ENCODE measurements at places on chromosomes 5 and 9.

- no peak for DNase-seq
Measured at GRCh38 chr9:72703574-72703973, 182.2 kb downstream of the TMC1 start.

DNA sequence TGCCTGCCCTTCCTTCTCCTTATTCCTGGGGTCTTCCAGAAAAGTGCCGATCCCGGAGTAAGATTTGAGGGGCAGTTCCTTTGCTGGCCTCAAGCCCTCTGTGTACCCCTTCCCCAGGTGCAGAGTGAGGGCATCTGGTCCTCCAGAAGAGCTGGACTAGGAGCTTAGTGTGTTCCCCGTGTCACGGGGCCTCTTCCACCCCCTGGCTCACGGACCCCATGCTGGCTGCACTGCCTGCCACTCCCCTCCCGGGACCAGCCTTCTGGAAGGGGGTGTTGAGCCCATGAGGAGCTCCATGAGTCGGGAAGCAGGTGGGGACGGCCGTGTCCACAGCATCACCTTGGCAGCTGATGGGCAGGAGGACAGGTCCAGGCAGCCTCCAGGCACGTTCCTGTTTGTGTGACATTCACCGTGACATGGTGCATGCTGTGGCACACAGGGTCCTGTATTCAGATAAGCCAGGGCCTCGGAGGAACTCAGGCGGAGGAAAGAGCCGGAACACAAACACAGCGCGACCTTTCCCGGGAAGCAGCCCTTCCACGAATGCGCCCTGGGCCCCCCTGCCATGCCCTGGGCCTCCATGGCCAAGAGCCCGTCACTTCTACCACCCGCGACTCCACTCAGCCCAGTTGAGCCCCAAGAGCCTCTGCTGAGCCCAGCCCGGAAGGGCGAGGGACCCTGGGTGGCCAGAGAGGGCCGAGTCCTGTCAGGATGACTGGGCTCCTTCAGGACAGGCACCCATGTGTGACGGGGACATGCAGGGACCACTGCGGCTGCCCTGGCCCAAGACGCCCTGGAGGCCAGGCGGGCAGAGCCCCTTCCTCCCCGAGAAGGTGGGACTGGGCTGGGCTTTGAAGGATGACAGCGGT lies 5.9 kb upstream of the LCN1 start:
- DNase-seq = no peak

DNA sequence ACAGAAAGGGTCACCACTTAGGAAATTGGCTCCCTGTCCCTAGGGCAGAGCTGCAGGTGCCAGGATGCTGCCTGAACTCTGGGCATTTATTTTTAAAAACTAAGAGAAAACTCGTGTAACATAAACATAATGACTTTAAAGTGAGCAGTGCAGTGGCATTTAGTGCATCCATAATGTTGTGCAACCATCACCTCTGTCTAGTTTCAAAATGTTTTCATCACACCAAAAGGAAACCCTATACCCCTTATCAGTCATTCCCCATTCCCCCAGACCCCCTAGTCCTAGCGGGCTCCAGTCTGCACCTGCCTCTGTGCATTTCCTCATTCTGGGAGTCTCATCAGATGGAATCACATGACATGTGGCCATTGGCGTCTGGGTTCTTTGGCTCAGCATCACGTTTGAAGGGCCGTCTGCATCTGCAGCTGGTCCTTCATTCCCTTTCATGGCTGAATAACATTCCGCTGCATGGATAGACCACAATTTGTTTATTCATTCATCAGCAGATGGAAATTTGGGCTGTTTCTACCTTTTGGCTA lies 55.8 kb downstream of the NSG2 start:
- no peak for DNase-seq

- DNase-seq = no peak
Measured at GRCh38 chr9:114522286-114522685, 17.0 kb upstream of the WHRN start.

- no peak for DNase-seq
Measured at GRCh38 chr9:68672215-68672614, 32.8 kb upstream of the PIP5K1B start.

DNA sequence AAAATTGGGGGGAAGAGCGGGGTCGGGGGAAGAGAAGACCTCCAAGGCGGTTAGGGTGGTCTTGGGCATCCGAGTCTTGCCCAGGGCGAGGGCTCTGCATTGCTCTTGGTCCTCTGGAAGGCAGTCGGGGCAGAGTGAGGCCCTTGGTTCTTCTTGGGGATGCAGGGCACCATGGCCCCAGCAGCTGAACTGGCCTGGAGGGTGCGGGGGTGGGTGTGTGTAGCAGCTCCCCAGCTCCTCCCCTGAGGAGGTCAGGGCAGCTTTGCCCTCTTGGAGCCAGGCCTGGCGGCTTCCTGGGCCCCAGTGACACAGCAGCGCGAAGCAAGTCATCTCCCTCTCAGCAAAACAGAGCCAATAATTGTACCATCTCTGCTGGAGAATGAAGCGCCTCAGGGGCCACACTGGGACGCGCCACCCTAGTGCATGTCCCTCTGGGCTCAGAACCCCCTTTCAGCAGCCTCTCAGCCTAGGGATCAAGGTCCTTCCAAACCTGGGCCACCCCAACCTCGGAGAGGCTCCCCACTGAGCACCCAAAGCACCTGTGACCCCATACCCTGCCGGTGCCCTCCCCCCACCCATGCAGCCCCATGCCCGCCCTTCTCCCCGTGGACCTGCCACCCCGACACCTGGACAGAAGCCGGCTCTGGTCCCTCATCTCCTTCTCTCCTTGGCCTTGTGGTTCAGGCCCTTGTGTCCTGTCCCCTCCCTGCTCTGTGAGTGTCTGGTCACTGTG lies 10.4 kb upstream of the RXRA start:
- DNase-seq = no peak
